ENCODE measurements at places on chromosomes 11 and 22.

DNA sequence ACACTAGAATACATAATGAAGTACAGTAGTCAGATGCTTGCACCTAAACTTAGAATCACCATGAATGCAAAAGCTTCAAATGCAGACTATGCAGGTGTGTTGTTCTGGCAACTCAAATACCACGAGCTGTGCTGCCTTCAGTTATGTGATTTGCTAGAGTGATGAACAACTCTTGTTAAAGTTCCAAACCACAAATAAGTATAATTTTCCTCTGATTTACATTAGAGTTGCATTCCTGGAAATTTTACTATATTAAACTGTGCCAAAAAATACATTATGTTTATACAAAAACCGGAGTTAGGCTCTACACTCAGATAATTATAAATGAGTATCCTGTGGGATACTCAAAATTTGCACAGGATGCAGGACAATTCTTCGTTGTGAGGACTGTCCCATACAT lies 3.0 kb downstream of the TMEM218 start:
- DNase-seq, result no peak

DNA sequence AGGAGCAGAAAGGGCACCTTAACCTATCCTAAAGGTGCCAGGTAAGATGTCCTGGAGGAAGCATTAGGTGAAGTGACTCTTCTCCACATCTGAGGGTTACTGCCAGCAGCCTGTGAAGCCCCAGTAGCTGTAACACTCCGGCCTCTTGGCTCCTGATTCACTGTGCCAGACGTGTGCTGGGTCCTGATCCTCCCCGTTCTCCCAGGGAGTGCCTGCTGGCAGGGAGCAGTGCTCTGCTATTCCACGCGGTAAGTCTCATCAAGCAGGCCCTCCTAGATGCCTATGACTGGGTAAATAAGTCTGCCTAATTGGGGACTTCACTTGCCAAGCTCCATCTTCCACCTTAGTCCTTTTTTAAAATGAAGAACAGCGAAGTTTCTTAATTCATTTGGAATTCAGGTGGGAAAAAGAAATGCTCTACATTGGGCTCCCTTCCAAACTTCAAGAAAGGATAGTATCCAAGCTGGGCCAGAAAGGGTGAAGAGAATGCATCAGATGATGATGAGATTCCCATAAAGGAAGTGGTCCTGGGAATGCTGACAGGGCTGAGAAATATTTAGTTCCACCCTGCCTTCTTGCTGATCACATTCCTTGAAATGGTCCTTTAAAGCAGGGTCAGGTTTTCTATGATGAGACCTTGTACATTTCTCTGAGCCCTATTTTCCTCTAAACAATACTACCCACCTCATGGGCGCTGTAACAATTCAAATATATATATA lies 188.0 kb downstream of the MAML2 start:
- DNase-seq, result no peak

DNA sequence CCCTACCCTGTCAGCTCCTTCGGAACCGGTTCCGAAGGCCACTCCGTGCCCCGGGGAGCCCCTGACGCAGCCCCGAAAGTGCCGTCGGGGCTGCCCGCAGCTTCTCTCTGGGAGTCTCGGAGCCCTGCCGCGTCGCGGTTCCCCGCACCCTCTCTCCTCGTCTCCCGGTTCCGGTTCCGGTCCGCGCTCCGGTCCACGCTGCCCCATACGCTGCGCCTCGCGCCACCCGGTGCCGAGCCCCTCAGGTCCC lies 618 bp downstream of the MTA2 start:
- peak; percentile 52 for DNase-seq

DNA sequence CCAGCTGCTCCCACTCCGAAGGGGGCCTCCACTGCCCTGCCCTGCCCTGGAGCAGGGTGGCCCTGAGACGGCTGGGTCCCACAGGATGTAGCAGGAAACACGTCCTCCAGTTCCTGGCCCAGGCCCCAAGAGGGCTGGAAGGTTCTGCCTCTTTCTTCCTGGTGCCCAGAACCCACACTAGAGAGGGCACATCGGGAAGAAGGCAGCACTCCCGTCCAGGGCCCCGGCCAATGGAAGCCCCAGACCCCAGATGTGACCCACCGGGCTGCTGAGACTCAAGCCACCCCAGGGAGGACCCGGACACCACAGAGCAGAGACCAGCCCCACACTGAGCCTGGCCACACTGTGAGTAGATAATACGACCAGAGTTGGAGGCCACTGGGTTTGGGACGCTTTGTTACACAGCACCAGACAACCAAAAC lies 71.2 kb downstream of the CELSR1 start:
- no peak for DNase-seq
